ENCODE measurements at places on chromosomes 7 and 10.

DNA sequence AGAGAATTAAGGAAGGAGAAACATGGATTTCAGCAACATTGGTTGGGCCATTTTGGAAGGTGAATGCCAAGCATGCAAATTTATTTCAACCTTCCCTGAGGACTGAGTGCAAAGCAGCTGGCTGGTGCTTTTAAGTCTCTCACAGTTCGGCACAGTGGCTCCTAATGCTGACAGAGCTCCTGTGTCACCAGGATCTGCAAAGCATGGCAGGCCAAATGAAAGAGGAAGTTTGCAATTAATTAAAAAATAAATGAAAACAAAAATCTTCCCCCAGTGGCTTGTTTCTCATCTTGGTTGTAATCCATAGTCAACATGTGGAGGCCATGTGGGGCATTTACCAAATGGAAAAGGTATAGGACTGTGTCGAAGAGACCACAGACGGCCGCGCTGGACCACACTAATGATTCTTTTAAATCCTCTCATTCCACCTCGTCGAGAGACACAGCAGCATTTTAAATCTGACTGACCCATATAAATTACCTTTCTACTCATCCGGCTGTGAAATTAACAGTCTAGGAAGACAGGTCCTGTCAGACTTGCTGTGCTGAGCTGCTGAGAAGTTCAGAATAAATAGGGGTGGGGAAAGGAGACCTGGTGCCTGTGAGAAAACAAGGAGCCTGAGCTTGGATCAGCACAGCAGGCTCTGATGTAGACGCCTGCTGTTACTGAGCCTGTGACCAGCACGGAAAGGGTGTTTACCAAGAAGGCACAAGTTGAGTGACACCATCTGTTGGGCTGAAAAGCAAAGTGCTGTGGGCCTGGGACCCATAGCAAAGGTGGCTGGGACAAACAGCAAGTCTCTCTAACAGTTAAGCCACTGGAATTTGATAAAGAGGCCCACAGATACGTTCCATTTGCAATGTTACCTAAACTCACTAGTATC, 136.0 kb upstream of the COL1A2 start:
- DNase-seq: no peak

DNA sequence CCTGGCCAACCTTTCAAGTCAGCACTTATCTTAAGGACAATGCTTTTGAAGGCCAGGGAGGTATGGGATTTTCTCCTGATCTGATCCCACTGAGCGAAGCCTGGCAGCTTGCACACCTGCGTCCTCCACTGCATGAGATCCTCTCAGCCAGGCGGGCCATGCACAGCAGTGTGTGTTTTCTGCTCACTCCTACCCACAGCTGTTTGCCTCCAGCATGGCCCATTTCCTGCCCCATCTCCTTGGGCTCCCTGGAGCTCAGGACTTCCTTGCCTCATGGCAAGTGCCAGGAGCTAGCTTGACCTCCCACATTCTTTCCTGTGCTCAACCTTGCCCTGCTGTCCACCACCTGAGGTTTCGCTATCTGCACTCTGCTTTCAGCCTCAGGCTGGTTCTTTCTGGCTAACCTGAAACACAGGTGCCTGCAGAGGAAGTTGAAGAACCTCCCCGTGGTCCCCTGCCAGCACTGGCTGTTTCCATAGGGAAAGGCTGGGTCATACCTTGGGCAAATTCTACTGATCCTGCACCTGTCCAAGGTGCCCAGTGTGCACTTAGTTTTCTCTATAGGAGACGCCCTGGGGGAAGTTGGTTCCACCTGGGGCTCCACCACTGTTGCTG, 43.9 kb upstream of the EEPD1 start:
- DNase-seq: no peak

DNA sequence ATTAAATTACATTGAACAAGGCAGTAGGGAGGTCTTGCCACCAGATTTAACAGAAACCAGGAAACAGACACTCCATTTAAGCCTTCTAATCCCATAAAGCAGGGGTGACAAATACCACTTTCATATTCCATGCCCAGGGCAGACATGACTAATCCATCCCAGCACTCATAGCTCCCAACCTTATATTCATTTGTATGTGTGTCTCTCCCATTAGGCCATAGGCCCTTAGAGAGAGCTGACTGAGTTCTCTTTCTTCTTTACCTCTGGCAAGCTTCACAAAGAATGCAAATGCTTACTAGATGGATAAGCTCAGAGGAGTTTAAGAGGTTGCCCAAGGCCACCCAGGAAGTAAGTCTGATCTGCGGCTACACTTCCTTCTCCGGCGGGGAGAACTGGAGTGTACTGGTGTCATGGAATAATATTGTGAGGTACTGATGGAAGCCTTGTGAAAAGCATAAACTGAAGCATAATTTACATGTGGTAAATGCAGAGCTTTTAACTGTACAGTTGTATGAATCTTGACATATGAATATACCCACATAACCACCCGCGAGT, 239.7 kb upstream of the HABP2 start:
- DNase-seq: no peak

DNA sequence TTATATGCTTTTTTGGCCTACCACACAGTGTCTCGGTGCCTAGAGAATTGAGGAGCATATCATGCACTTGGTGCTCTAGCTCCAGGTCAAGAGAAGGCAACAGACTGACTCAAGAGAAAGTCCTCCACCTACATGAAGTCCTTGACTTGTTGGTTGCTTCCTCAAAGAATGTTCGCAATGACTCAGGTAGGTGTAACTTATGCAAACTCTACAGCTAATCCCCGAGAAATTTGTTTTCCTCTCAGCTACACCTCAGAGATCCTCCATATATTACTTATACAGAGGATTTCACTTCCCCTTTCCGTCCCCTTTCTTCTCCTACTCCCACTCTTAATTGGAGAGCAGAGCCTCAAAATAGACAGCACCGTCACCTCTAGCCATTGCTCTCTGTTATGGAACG, 1013.1 kb downstream of the KCNMA1 start:
- no peak for DNase-seq

- DNase-seq: no peak
These were observed 384.2 kb upstream of the LRGUK start for GRCh38 chr7:133742709-133743538.

- DNase-seq: no peak
These were observed 29.3 kb upstream of the KMT2E start for GRCh38 chr7:104984585-104985258.

- DNase-seq: no peak
These were observed 319.3 kb upstream of the GHITM start for GRCh38 chr10:83820033-83820432.

DNA sequence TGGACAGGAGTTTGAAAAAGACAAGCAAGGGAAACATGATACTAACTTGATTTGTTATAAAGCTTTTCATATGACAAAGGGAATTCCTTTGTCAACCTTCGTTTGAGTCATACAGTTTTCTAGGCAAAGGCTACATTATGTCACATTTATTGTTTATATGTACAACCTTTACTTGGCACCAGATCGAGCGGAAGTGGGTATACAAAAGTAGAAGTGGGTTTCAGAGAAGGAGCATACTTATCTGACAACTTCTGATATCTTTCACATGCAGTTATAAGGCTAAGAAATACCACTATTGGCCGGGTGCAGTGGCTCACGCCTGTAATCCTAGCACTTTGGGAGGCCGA, 11.0 kb downstream of the STMP1 start:
- DNase-seq: no peak

DNA sequence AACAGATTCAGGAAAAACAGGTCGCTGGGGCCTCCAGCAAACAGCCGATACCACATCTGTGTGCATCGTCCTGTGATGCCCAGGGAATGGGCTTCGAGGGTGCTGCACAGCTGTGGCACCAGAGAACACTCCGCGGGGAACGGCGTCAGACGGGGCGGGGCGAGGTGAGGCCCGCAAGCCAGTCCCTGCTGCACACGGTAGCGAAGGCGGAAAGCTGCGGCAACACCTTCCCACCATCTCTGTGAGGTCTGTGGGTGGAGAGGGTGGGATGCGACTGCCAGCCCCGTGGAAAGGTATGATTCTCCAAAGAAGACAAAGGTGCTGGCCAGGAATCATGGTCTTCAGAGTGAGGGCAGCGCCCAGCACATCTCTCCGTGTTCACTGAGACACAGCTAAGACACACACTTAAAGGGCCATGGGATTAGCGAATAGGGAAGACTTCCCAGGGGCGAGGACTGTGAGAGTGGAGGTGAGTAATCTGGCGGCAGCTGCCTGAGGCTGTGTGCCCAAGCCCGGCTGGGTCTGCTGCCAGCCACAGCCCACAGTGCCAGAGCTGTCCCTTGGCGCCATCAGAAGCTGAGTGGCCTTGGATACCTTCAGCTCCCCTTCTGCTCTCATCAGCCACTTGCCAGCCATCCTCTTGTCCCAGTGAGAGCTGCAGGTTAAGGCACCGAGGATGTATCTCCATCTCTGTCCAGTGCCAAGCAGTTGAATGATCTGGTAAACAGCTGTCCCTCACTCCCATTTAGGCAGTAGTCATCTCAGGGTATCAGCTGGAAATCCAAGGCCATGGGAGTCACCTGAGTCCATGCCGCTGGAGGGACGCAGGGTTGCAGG, 17.6 kb downstream of the PRKAG2 start:
- no peak for DNase-seq

- DNase-seq: no peak
These were observed 6.4 kb downstream of the NOD1 start for GRCh38 chr7:30472081-30472783.
